Neural crest cell (in vitro differentiated cells): ENCODE measurements at places on chromosomes 2 and 18. TPM values are rescaled to one million over a fixed set of nuclear protein-coding genes. Genes with fewer than 3 reads are reported as not detected.

DNA sequence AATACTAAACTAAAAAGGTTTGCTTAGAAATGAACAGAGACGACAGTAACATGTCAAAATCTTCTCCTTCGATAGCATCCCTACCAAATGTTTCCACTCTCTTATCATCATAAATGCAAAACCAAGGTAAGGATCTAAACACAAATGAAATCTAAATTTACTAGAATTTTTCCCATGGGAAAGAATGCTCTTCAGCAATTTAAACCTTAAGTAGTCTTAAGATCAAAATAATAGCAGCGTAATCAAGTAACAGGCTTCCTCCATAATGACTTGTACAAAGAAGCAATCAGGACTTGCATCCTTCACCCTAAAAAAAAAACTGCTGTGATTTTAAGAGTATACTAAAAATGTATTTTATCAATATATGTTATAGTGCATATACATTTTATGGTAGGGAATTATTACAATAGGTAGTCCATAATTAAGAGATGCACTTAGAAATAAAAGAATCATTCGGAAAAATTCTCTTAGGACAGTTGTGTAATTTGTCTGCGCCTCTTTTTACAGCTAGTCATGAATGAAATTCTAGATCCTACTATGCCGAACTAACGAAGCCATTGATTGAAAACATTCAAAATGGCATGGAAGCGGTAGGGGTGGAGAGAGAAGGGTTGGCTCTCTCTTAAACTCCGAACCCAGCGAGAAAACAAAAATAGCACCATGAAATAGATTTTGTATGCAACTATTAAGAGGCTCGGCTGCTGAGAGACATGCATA lies 1.3 kb downstream of the PGAP1 start:
- no peak for DNase-seq

DNA sequence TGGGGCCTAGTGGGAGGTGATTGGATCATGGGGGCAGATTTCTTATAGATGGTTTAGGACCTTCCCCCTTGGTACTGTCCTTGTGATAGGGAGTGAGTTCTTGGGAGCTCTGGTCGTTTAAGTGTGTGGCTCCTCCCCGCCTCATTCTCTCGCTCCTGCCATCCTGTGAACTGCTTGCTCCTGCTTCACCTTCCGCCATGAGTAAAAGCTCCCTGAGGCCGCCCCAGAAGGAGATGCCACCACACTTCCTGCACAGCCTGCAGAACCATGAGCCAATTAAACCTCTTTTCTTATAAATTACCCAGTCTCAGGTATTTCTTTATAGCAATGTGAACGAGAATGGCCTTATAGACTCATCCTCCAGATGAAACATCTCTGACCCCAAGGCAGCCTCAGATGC lies 101.5 kb downstream of the KCNF1 start:
- DNase-seq = no peak

GRCh38 chr2:50838316-50838715 lies 193.6 kb downstream of the NRXN1 start:
- no peak for DNase-seq

DNA sequence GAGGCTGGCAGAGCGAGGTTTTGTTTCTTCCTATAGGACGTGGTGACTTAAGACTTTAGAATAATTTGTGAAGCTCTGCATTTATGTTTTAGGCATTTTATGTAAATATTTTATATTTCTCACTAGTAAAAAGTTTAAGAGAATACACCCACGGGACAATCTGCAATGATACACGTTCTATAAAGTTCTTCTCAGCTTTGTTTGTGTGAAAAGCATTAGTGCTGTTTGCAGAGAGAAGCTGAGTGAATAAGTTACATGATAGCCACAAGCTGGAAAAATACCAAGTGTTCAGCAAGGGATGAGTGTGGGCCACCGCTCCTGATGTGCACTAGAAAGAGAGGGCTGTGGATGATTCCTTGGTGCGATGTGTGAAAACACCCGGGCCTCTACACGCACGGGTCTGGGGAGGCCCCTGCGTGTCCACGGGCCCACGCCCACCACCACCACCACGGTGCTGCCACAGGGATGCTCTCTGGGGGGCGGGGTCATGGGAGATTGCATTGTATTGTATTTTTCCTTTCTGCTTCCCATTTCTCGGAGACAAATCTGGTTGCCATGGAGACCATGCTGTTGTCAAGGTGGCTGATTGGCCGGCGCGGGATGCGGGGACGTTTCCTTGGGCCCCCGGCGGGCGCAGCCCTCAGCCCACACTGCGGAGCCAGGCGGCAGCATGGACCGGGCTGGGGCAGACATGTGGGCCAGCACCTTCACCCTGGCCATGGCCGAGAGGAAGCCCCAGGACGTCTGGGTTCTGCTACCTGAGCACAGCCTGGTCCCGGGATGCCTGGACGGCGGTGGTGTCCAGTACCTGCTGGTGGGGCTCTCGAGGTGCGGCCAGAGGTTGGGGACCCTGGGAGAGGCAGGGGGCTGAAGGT lies at the start of gene RTP5:
RTP5 (plus strand) TSS at position 643 of the 875 bp plus-strand sequence; CDS start at position 671, 28 bp downstream.
- no peak for DNase-seq

- DNase-seq = no peak
Measured at GRCh38 chr2:231573698-231574421, 18.8 kb upstream of the TEX44 start.

DNA sequence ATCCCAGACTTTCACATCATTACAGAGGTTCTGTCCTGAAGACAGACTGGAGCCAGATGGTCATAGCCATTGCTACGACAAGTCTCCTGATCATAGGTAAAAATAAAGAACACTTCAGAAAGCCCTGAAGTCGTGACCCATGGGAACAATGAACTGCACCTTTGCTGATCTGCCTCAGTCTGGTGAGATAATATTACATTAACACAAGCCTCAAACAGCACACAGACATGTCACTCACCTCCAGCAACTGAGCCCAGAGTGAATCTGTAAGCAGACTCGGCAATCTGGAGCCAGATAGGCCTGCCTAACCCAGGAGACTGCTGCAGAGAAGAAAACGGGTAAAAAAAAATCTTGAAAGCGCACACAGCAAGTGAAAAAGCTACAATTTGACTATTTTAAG lies 79.2 kb downstream of the SLC25A12 start:
- DNase-seq = no peak

DNA sequence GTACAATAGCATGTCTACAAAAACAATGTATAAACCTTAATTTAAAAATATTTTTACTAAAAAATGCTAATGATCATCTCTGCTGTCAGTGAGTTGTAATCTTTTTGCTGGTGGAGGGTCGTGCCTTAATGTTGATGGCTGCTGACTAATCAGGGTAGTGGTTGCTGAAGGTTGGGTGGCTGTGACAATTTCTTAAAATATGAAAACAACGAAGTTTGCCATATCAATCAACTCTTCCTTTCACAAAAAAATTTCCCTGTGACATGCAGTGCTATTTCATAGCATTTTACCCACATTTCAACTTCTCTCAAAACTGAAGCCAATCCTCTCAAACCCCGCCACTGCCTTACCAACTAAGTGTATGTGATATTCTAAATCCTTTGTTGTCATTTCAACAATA lies 112.4 kb downstream of the OLA1 start:
- DNase-seq = no peak

GRCh38 chr2:42223855-42224268 lies 54.7 kb downstream of the EML4 start:
- DNase-seq = no peak

GRCh38 chr2:23394700-23395099 lies 9.7 kb downstream of the KLHL29 start:
- DNase-seq = no peak

GRCh38 chr2:26732446-26732845 lies 31.6 kb upstream of the SLC35F6 start:
- DNase-seq = no peak

IL1F10 gene
- not detected in 2 replicates for total RNA-seq

STPG4 gene
- total RNA-seq = 0.26 and 0.34 TPM in 2 replicates

COL3A1 gene
- total RNA-seq = 13.2 and 14.9 TPM in 2 replicates

SPHKAP gene
- not detected in 2 replicates for total RNA-seq

TEX51 gene
- total RNA-seq = not detected in 2 replicates

AQP12A gene
- total RNA-seq = not detected in 2 replicates

B4GALT6 gene
- 40.0 and 43.4 TPM in 2 replicates for total RNA-seq

DPP4 gene
- 0.82 and 1.6 TPM in 2 replicates for total RNA-seq

OTOS gene
- not detected in 2 replicates for total RNA-seq

CD28 gene
- not detected in 2 replicates for total RNA-seq

SERPINB7 gene
- not detected in 2 replicates for total RNA-seq

TGIF1 gene
- 49.1 and 57.9 TPM in 2 replicates for total RNA-seq
